Activated T-helper 2 cell treated with anti-CD3 and anti-CD28 coated beads, Interferon-gamma antibody, Interleukin-2, Interleukin-4, amounts not matched to agents 10 μg/mL and 5 μg/mL and 100 μg/mL, durations not matched to agents 14 hours and 24 hours and 36 hours (primary cell): ENCODE measurements at places on chromosomes 6 and 20. TPM values are rescaled to one million over a fixed set of nuclear protein-coding genes. Genes with fewer than 3 reads are reported as not detected.

GRCh38 chr6:136469154-136469553, 81.1 kb downstream of the MAP7 start:
- H3K4me1 ChIP-seq: peaks cover 9% of the 10 kb centered on the region
- no peak for DNase-seq
- peaks cover 41% of the 10 kb centered on the region for H3K27me3 ChIP-seq

DNA sequence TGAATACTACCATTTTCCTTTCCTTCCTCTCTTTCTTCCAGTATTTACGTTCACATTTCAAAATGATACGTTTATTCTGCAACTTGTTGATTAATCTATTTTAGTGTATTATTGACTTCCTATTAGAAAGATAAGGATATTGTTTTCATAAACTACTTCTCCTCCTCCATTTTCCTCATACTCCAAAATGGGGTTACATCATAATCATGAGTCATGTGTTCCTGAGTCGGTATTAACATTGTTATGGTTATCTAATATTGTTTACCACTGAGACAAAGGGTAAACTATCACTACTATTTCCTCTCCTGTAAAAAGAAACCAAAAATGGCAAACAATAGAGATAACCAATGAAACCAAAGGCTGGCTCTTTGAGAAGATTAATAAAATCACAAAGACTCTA, 126.5 kb upstream of the CDYL start:
- H3K27me3 ChIP-seq: peaks cover 30% of the 10 kb centered on the region
- DNase-seq: no peak
- H3K36me3 ChIP-seq: no peaks in the 10 kb centered on the region
- no peak overlapping the region for H3K4me3 ChIP-seq

SLC35D3 gene
- total RNA-seq: not detected in 2 replicates

SEL1L2 gene
- total RNA-seq: not detected in 2 replicates
